Muscle of back (tissue), 13 donors: ENCODE measurements at places on chromosomes 1 and 21.
A peak's percentile ranks its signal among the peaks of the same experiment; 100 is the strongest.

GRCh38 chr1:26049531-26050247 lies 3.8 kb upstream of the SLC30A2 start:
- DNase-seq = no peak

DNA sequence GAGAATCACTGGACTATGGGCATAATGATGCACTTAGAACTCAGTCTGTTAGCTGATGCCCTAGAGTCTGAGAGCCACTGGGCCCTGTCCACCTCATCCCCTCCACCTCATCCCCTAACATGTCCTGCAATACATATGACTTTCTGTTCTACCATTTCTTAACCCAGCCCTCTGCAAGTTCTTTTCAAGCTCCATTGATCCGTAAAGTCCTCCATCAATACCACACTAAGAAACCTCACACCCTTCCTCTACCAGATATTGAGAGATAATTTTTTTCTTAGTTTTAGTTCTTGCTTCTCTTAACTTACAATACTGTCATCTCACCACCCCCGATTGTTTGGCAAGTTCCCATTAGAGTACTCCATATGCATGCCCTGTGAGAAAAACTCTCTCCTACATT lies 22.1 kb downstream of the FCRL4 start:
- DNase-seq = no peak

GRCh38 chr1:154453574-154454352 lies 48.3 kb upstream of the TDRD10 start:
- DNase-seq = no peak

DNA sequence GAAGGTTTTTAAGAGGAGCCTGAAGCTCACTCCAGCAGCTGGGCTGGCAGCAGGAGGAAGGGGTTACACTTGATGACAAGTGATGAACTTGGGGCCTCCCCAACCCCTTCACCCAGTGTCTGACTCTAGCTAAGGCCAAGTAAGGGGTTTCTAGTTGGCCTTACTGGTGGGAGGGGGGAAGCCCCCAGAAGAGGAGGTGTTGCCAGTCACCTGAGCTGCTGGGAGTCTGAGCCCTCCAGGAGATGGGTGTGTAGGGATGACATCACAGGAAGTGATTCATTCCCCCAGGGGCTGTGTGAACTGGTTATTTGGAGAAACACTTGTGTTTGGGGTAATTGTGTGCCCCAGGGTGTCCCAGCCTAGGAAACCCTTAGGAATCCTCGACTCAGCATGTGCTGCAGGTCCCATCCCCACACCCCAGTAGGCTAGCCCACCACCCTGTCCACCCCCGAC lies 3.1 kb downstream of the PADI1 start:
- DNase-seq = peak; percentile 35

DNA sequence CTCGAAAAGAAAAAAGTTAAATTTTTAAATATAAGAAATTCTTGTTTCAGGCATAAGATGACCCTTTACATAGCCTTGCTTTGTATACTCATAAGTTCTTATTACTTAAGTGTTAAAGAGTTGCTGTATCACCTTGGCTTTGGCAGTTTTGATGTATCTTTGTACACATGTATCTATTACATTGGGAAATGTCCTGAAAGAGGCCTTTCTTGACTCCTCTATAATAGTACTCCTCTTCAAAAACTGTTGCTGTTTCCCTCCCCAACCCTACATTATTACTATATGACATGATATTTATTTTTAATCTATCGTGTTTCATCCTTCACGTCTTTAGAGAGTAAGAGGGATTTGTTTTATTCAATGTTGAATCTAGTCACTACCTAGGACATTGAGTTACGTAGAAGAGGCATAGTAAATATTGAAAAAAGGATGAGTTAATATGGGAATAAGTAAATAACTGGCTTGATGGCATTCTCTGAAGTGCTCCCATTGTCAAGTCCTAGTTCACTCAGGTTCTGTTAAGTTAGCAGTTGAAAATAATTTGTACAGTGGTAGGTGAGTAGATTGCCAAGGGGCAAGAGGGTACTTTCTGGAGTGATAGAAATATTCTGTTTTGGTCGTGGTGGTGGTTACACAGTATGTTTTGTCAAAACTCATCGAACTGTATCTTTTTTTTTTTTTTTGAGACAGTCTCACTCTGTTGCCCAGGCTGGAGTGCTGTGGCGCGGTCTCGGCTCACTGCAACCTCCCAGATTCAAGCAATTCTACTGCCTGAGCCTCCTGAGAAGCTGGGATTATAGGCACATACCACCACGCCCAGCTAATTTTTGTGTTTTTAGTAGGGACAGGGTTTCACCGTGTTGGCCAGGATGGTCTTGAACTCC lies 8.2 kb downstream of the THRAP3 start:
- no peak for DNase-seq

DNA sequence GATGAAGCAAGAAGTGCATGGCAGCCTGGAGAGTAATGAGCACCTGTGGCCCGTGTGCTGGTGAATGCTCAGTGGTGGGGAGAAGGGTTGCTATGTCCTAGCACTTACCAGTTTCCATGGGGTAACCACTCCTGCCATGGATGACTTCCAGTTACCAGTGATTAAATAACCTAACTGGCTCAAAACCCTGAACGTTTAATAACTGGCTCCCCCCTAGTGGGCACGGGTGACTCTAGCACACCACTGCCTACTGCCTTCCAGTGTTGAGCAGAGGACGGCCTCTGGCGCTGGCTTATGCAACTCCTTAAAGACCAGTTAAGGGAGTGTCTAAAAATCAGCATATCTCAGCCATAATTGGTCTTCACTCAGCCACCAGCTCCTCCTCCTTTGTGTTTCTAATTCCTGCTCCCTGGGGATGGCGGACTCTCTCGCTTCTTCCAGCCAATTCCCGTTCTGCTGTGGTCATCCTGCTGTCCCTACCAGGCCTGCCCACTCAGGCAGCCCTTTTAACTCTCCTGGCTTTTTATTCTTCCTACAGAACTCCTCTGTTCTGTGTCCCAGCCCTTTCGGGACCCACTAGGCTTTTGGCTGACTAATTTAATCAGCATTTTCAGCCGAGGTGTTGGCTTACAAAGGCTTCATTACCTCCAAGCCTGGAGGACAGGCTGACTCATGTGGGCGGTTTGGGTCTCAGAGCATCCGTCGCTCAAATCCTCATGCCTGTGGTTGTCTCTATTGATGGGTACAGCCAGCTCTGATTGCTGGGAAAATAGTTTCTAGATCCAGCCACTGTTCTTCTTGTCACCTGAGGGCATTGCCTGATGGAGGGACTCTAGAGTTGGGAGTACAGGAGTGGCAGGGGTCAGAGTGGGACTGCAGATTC lies 332.4 kb downstream of the CAMTA1 start:
- DNase-seq = peak; percentile 30

DNA sequence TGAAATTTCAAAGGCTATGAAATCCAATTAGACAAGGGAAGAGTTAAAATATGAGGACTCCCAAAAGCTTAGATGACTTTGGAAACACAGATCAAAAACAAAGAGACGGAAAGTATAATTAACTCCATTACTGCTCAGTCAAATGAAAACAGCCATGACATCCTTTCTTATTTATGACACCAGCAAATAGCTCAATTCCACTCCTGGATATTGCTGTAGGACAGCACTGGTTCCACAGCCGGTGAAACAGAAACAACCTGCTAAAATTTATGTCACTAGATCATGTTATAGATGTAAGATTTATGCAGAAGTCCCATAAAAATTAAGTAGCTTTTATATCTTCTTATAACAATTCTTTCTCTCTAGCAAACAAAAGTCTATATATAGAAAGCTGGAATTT lies 65.6 kb upstream of the RRP15 start:
- DNase-seq = no peak

GRCh38 chr1:53259932-53260331 lies 21.6 kb upstream of the MAGOH start:
- no peak for DNase-seq
